ENCODE measurements at places on chromosomes 6 and 20.

DNA sequence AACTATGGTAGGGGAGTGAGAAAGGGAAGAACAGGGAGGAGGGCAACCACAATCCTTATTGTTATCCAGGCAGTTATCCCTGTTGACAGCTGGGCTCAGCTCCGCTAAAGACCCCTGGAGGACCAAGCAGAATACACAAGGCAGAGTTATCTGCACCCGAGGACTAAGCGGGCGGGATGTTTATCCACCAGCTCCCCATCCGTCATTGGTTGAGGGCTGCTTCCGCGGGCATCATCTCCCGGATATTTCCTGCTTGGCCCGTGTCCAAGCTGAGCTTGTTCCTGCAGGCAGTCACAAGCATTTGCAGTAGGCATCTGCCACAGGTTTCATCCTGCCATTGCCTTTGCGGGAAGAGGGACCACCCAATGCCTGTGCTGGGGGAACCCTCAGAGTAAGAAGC, 102.1 kb downstream of the DLGAP4 start:
- no peak for DNase-seq

DNA sequence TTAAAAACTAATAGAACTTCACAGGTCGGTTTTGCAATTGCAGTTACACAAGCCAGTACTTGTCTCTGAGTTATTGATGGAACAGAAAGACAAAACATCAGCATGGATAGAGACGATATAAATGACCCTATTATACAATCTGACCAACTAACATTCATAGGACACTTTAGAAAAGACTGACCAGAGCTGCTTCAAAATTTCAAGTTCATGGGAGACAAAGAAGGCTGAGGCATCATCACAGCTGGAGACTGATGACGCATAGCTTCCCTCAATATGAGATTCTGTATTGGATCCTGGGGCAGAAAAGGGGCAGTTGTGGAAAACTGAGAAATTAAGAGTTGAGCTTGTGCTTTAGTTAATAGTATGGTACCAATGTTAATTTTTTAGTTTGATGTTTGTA, 174.0 kb downstream of the THBS2 start:
- DNase-seq = no peak

- DNase-seq = no peak
Observed at GRCh38 chr6:135521431-135521830, 23.9 kb upstream of the AHI1 start.

- DNase-seq = no peak
Observed at GRCh38 chr20:8812817-8813216, 256.1 kb upstream of the PLCB4 start.

DNA sequence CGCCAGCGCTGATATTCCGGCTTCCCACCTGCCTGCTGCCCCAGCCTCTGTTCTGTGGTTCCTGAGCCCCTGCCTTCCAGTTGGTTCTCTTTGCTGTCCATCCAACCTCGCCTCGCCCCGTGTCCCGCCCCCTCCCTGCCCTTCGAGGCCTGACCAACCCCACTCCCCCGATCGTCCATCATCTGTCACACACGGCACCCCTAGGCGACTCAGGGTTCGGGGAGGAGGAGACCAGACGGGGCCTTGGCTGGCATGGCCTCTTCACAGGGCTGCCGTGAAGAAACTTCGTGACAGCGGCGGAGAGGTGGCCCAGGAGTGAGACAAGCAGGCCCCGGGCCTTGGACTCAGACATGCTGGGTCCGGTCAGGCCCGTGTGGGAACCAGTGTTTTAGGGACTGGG, 226.1 kb downstream of the QKI start:
- DNase-seq = no peak

DNA sequence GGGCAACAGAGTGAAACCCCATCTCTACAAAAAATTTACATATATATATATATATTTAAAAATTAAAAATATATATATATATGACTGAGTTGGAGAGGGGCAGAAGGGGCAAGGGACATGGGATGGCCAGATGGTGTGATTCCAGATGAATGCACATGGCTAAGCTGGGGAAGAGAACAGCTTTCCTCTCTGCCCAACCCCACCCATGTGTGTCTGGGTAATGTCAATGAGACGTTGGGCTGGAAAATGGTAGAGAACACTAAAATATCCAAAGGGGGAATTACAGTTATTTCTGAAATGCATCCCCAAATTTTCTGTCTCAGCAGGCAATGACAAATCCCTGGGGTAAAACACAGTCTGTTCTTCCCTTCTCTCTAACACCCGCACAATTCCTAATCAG, 31.2 kb upstream of the CCND3 start:
- DNase-seq = no peak

DNA sequence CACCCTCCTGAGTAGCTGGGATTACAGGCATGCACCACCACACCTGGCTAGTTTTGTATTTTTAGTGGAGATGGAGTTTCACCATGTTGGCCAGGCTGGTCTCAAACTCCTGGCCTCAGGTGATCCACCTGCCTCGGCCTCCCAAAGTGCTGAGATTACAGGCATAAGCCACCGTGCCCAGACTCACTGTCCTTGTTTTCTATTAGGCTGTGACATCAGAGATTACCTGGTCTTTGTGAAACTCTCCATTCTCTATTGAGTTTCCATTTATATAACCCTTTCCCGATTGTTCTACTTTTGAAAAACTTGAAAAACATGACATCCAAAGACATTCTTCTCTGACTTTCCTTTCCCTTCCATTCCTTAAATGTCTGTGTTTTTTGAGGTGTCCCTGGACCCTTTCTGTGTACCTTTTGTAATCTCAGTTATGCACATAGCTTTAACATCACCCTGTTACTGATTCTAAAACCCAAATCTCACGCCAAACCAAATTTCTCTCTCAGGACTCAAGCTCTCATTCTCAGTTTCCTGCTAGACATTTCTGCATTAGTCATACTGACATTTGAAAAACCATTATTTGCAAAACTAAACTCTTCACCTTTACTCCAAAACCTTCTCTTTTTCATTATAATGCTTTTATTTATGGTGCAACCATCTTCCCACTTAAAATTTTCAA, 137.0 kb downstream of the KHDC1L start:
- DNase-seq = no peak

DNA sequence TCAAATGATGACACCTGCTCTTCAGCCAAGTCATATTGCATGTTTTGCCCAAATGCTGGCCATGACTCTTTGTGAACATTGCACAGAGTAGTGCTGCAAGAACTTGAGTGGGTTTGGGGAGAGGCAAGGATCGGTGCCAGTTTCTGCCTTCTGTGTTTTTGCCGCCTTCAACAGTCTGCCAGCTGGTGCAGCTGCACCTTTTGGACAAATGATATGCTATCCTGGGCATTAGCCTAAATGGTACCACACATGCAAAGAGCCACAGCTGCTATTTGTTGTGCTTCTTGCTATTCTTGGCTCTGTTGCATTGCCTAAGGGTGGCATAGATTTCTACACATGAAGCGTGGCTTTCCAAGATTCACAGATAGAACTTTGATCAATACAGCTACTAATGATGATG, 189.0 kb upstream of the CCN2 start:
- no peak for DNase-seq

DNA sequence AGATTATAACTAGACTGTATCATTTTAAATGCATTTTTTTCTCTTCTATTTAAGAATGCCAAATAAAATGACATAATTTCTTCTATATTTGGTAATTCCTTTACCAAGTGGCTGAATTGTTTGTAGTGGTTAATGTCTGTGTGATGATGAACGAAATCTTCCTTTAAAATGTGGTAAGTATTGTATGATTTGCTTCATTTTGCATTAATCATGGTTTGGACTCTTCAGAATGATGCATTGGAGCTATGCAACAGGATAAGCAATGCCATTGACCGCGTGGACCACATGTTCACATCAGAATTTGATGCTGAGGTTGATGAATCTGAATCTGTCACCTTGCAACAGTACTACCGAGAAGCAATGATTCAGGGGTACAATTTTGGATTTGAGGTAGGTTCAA, 99.6 kb downstream of the MAP3K4 start:
- DNase-seq = no peak

DNA sequence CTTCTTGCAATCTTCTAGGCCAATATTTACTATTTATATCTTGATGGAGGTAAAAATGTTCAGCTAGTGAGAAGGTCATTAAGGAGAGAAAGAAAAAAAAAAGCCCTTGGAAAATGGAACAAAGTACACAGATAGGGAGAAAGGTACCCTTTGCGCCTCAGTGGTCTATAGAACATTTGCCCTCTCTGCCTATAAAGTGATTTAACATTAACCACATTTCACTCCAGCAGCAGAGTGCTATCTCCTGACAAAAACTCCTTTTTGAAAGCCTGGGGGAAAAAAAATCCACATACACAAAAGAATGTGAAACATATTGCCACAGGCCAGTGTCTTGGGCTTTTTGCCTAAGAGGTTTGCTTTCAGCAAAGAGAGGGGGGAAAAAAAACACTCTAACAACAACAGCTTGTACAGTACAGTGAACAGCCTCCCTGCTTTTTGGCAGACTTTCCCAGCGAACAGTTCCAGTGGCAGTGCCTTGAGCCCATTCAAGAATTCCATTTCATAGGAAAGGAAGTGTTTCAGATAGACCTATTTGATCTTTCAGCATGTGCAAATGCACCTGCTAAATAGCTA, 695 bp downstream of the ARHGAP18 start:
- DNase-seq = no peak

DNA sequence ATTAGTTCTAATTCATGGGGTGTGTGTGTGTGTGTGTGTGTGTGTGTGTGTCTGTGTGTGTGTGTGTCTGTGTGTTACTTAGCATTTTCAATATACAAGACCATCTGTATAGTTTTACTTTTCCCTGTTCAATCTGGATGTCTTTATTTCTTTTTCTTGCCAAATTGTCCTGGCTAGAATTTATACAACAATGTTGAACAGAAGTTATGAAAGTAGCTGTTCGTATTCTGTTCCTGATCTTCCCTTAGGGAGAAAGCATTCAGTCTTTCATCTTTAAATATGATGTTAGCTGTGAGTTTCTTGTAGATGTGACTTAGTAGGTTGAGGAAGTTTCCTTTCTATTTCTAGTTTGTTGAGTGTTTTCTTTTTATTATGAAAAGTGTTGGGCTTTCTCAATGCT, 334.7 kb upstream of the RNF24 start:
- no peak for DNase-seq

GRCh38 chr20:18901980-18902737, 88.6 kb downstream of the SCP2D1 start:
- DNase-seq = no peak

GRCh38 chr20:23841693-23842092, 15.2 kb upstream of the CST2 start:
- no peak for DNase-seq

DNA sequence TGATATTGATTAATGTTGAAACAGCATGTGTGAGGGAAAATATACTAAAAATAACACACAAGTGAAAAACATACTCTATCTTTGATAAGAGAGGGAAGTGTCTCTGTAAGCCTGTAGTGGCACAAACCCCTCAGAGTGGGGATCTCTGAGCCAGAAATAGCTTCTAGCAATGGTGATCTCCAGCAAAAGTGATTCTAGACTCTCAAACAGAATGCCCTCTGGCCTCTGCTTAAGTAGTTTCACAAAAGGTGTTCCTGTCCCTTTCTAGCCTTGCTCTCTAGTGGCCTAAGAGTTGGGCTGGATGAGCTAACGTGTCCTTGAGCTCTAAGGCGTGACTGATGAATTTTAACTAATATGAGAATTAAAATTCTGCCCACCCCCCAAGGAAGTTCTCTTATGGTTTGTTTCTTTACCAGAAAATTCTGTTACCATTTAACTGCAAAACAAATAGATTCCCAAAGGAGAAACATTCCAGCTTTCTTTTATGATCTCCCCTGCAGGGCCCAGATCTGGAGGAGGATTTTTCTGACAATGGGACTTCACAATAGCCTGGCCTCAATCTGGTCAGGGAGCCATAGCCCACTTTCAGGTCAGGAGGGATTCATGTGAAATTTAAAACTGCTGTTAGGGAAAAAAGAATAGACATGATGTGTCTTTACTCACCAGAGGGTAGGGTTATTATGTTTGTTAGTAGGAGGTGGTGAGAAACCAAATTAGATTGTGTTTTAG, 182.5 kb upstream of the LAMP5 start:
- no peak for DNase-seq

DNA sequence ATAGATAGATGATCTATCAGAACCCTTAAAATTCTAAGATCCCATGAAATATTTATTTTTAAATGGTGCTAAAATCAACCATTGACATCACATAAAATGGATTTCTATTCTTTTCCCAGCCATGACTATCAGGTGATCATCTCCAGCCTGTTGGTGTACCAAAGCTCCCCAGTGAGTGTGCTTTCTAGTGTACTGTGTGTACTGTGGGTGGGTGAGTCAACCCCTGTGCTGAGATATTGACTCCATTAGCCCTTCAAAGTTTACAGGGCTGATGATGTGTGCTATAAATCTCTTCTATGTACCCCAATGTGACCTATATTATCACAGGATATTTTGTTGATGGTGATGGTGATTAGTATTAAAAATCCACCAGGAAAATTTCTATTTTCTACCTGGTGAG, 344.6 kb downstream of the MMUT start:
- DNase-seq = no peak

- DNase-seq = no peak
Observed at GRCh38 chr6:34484391-34484790, 18.5 kb downstream of the PACSIN1 start.

DNA sequence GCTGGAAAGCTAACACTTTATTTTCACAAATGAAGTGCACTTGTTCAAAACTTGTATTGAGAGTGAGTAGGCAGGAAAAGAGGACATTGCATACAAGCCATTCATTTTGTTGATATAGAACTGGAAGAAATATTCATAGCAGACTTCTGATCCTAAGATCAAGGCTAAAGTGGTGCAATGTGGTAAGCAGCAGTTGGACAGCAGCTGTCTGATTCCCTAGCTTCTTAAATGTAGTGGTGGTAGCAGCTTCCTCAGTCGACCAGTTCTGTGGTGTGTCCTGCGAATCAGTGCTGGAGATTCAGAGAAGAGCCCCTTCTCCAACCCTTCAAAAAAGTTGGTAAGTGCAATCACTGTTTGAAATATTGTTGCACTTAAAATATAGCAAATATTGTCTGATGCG, 281.7 kb upstream of the GJE1 start:
- DNase-seq = no peak

GRCh38 chr6:24994812-24995211, 59.1 kb upstream of the RIPOR2 start:
- no peak for DNase-seq

DNA sequence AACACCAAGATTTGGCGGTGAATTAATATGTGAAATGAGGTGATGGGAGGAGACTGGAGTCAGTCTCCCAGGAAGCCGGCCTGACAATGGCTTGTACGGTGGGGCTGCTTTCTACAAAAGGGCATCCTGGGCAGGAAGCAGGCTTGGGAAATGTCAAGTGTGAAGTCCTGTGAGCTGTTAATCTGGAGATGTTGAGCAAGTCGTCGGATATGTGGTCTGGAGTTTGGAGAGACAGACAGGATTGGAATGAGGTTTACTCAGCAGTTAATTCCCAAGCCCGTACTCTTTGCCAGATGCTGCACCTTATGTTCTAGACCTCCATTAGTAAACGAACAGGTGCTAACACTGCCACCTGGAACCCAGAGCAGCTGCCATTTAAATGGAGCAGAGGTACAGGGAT, 107.7 kb upstream of the FOXC1 start:
- no peak for DNase-seq

- DNase-seq = no peak
Observed at GRCh38 chr6:43107344-43108062, 31.4 kb downstream of the PTK7 start.

DNA sequence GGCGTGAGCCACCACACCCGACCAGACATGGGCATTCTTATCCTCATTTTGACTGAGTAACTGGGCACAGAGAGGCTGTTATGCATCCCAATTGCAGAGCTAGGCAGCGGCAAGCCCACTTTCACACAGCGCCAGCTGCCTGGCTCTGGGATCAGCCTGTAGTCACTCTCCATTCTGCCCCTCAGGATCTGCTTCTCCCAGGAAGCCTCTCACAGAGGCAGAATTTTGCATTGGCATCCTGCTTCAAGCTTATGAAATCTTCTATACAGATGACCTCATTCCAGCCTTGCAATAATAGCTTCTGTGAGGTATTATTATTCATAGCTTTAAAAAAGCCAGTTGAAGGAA, 37.0 kb upstream of the IER3 start:
- DNase-seq = no peak
